ENCODE measurements at places on chromosomes 6 and 20.

DNA sequence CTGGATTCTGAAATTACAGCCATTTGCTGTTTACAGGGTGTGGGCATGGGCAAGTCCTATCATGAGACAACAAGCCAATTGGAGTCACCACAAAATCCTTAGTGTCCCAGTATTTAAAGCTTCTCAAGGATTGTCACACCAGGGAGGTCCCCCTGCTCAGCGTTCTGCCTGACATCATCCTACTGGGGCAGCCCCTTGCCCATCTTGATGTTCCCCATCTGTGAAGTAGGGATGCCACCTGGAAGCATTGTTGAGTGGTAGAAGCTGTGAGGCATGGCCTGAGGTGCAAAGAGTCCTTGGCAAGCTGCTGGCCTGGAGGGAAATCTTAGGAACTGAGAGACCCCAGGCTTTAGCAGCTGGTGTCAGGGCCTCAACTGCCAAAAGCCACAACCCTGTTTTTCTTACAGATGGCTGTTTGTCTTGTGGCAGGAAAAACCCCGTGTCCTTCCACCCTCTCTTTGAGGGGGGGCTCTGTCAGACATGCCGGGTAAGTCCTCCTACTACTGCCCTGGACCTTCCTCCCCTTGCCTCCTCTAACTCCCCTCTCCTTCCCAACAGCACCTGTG lies 23.3 kb upstream of the MAPRE1 start:
- DNase-seq = no peak

DNA sequence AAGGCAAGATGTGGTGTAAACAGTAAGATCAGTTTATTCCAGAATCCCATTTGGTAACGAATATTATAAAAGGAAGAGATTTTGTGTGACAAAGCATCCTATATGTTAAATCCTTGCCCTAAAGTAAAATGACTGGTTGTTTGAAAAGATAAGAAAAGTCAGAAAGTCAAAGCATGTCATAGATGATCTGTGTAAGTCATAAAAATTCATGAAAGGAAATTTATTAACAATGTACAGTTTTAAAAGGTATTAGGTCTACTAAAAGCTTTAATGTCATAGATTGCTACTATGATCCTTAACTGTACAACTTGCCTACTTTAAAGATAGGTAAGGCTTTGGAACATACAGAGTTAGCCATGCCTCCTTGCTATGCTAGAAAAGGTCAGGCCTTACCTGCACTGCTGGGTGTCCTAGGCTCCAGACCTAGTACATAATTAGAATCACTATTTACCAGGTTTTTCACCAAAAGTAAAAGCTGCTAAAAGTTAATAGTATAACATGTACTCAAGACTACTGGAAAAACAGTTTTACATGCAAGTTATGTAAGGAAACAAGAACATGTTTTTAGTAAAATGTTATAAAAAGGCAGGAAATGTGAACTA lies 1090.1 kb upstream of the ADGRB3 start:
- DNase-seq = no peak

GRCh38 chr20:51402201-51402600 lies 140.3 kb downstream of the NFATC2 start:
- DNase-seq = no peak

DNA sequence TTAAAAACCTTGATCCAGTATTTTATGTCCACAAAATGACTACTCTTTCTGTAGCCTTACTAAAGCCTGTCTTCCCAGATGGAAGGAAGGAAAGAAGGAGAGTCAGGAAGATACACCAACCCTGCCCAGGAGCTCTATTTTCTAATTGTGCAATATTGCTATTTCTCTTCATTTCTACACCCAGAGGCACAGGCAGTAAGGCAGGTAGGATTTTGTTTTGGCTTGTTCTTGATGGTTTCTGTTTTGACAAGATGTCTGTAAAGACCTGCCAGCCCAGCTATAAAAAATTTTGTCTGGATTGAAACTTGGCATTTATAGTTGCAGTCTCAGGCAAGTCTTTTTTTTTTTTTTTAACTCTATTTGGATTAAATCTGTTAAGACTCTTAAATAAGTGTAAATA lies 587.5 kb upstream of the ARID1B start:
- DNase-seq = no peak
